T-helper 9 cell (primary cell): ENCODE measurements at places on chromosomes 3 and 15.

GRCh38 chr3:192188218-192188835 is 539.0 kb downstream of the FGF12 start:
- peak; percentile 1 for DNase-seq

DNA sequence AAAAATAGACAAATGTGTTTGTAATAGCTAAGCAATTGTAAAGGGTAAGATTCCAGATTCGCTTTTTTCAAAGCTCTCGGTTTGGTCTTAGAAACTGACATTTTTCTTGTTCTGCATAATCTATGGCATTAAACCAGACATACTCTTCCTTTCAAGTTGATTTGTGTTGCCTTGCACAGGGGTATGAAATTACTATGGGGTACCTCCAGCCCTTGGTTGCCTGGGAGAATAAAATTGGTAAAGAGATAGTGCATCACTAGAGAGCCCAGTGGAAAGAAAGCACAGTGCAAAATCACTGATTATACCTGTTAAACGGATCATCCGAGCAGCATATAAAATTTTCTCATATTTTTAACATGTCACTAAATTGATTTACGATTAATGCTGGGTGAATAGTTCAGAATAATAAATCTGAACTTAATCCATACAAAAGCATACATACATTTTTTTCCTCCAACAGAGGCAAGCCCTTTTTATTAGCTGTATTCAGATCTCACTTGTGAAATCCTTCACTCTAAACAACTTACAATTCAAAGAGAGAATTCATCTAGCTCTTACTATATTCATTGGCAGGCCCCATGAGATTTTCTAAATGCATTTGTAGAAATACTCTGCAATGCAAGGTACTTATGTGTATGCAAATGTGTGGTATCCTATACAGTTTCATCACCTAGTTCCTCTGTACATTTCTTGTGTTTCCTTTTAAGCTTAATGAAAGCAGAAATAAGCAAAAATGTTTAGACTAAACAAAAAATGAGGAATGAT is 224.4 kb downstream of the ROBO1 start:
- no peak for DNase-seq

DNA sequence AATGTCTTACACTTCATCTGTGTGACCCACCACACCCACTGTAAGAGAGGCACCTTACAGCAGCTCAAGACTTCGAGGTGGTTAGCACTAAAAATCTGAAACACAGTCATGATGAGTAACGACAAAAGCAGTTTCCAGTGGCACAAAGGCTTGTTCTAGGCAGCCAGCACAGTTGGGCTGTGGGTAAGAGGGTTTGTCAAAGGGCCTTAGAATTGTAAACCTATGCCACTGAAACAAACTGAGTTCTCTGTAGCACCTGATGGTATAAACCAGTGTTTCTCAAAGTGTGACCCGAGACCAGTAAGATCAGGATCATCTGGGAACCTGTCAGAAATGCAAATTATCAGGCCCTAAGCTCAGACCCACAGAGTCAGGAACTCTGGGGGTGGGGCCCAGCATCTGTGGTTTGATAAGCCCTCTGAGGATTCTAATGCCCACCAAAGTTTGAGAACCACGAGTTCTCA is 36.5 kb downstream of the DAPK2 start:
- peak; percentile 45 for DNase-seq

GRCh38 chr3:177979703-177980102 is 556.5 kb upstream of the KCNMB2 start:
- no peak for DNase-seq

- no peak for DNase-seq
Observed at GRCh38 chr15:100560323-100560722, 31.6 kb upstream of the CERS3 start.

GRCh38 chr3:132561003-132561402 is 36.1 kb upstream of the ACKR4 start:
- no peak for DNase-seq
